Cerebellum (tissue), 4 donors: ENCODE measurements at places on chromosomes 4 and X. TPM values are rescaled to one million over a fixed set of nuclear protein-coding genes. Genes with fewer than 3 reads are reported as not detected.

DNA sequence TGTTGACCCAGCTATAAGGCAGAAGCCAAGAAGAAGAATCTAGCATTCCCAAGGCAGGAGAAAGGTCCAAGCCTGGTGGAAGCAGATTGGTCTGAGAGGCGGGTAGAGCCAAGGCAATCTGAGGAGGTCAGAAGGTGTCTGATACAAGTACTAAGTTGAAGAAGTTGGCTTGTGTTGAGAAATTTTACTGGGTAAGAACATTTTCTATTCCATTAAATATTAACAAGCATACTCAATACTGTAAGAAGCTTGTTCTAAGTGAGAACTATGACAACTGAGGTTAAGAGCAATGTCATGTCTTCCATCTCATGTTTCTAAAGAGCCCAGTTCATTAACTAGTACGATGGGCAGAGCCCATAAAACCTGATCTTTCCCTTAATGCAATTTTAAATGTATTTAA, 75.0 kb downstream of the FAM13A start:
- DNase-seq, result no peak

DNA sequence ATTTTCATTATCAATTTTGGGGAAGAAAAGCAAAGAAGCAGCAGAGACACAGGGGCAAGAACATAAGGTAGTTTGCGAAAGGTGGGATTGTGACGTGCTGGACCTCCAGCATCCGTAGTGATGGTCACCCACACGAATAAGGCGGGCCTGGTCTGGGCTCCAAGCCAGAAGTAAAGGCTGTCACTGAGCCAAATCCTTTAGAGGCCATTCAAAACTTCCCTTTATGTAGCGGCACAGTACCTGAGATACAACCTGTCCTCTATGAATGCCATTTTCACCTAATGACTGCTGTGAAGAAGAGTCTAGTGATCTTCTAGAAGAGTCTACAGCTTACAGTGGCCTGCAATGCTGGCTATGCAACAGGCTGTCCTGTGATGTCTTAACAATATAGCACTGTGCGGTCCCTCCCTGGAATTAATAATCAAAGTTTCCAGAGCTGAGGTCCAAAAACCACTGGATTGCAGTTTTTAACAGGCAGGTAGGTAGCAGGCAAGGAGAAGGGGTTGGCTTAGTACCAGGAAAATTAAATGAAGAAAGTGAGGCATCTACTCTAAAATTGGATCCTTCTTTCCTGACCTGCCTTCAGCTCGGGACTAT, 56.2 kb downstream of the TRIML1 start:
- DNase-seq, result no peak

DNA sequence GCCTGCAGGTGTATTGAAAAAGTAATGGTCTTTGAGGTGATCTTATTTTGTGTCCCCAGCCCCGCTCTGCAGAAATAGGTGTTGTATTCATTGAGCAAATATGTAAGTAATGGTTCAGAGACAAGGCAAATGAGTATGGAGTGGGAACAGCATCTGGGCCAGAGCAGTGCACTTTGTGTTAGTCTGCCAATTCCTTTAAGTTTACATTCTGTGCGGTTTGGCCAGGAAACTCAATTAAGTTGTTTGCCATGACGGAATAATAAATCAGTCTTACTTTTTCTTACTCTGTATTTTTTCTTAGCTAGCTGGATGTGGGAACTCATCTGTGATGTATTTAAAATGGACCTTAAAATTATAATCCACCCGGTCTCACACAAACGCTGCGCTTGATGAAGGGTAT, 12.6 kb downstream of the DCLK2 start:
- no peak for DNase-seq

DNA sequence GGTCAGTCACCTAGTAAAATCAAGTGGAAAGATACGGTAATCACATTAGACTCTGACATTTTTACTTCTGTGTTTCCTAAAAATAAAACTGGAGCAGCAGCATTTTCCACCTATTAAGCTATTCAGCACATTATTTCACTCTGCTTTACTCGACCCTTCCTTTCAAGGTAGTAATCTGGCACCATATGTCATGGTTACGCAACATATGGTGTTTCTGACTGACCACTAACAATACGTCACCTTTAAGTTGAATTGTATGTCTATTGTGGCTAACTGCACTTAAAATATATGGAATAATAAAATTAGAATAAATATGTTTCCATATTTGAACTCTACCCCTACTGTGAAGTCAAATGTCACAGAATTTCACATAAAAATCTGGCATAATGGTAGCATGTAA, 168.8 kb downstream of the CDS1 start:
- DNase-seq, result no peak

- no peak for DNase-seq
Observed at GRCh38 chr4:185626798-185627197, 91.5 kb upstream of the PDLIM3 start.

DNA sequence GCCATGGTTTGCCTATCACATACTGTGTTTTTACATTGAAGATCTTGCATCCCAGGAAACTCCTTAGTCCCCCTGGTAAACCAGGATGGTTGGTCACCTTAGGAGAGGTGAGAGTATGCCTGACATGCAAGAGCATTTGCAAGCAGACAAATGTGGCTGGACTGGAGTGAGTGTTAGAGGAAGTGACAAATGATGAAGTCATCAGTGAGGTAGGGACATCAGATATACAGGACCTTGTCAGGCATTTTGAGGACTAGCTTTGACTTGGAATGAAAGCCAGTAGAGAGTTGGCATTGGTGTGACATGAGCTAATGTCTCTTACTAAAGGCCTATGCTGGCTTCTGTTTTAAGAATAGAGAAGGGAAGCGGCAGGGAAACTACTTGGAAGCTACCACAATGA, 124.9 kb downstream of the FRMPD4 start:
- DNase-seq, result no peak

DNA sequence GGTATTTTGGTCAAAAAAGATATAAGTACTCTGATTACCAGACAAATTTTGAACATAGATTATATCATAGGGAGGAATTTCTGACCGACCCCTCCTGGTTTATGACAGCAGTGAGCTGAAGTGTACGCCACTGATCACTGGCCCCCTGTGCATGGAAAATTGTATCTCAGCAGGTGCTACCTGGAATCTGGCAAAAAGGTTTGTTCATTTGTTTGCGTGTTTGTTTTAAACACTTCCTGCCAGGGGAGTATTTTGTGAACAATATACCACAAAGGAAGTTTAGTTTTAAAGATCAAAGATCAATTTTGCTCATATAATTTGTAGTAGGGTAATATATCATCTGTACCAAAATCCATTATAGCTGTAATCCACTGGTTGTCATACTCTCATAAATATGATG, 219.7 kb upstream of the TENM3 start:
- DNase-seq, result no peak

GRCh38 chrX:49921109-49921508, 1.3 kb upstream of the CLCN5 start:
- no peak for DNase-seq

DNA sequence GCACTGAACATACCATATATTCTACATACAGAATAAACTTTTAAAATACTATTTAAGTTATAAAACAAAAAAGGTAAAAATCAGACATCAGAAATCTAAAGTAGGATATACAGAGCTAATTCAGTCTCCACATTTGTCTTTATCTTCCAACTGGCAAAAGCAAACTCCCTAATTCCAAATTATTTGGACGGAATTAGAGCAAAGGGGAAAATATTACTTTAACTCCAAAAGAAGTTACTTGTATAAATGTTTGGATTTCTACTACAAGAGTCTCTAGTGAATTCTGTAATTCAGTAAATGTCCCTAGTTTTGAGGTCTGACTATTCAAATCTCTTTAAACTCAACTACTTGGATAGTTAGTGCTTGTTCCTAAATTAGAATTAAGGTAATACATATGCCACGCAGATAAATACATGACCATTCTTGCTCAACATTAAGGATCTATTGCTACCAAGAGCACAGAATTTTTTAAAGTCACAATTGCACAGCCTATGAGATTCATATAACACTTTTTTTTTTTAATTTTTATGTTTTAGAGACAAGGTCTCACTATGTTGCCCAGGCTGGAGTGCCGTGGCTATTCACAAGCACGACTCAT, 7.3 kb downstream of the ZNF280C start:
- DNase-seq, result no peak

- no peak for DNase-seq
Observed at GRCh38 chr4:188552741-188553275, 413.6 kb downstream of the TRIML1 start.

DNA sequence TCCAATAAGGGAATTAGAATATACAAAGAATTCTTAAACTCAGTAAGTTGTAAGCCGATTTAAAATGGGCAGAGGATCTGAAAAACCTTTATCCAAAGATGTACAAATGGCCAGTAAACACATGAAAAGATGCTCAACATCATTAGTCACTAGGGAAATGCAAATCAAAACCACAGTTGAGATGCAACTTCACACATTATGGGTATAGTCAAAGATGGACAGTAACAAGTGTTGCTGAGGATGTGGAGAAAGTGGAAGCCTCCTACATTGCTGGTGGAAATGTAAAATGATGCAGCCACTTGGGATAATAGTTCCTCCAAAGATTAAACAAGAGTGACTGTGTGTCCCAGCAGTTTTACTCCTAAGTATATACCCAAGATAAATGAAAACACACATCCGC, 32.6 kb downstream of the RS1 start:
- DNase-seq, result no peak

DNA sequence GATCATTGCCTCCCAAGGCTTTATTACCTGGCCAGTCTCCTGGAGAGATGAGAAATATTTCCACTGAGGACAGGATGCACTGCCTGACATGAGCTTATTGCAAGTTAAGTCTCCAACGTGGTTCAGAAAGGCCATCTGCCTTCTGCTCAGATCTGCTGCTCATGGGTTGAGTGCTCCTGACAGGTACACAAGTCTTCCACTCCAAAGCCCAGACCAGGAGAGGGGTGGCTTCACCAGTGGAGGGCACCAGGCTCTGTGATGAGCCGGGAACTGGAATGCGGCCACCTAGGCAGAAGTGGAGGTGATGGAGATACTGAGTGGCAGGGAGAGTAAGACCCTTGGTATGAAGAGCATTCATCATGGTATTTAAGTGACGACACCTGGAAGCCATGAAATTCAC, 79.5 kb upstream of the IRF2 start:
- DNase-seq, result no peak

GRCh38 chrX:21374163-21374993, at the start of gene CNKSR2:
CNKSR2 (plus strand) TSS chrX:21374418; CDS start chrX:21374898, 480 bp downstream.
- DNase-seq, result peak; percentile 81

DNA sequence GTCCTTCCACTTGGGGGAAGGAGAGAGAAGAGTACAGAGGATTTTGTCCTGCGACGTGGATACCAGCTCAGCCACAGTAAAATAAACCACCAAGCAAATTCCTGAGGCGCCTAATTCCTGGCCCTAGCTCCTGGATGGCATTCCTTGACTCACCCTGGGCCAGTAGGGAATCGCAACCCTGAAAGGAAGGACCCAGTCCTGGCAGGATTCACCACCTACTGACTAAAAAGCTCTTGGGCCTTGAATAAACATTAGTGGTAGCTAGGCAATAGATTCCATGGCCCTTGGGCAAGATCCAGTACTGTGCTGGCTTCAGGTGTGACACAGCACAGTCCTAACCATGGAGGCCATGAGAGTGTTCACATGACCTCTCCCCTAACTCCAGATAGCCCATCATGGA, 45.6 kb downstream of the GABRA3 start:
- no peak for DNase-seq

DNA sequence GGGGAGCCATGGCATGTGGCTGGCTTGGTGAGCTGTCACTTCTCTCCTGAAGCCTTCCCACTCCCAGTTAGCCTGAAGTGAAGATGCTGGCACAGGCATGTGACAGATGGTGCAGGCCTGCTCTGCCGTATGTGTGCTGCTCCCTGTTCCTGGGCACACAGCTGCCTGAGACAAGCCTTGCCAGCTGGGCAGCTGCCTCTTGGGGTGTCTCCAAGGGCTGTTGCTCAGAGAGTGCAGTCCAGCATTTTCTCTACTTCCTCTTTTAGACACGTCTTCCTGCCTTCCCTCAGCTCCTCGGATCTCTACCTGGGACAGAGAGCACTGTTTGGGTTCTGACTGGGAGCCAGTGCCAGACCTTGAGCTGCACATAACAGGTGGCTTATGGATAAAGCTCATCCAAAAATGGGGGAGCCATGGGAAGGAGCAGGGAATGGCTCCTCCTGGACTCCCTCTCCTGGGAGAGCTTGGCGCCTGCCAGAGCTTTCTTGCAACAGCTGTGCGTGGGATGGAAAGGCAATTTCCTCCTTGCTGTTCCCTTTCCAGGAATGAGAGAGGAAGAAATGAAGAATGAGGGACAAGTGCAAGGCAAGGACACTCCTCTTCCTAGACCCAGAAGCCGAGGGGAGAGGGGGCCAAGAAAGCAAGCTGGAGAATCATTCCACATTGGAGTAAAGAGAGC, 132.9 kb downstream of the MSL3 start:
- peak; percentile 24 for DNase-seq

GRCh38 chrX:65516756-65517155, 17.8 kb downstream of the LAS1L start:
- DNase-seq, result no peak

GRCh38 chr4:110550260-110550659, 72.6 kb downstream of the PITX2 start:
- no peak for DNase-seq

GRCh38 chrX:1483843-1484637, 31.3 kb upstream of the ASMTL start:
- no peak for DNase-seq

- no peak for DNase-seq
Observed at GRCh38 chr4:62285026-62285425, 1084.9 kb downstream of the ADGRL3 start.

GRCh38 chrX:76279007-76279406, 106.1 kb downstream of the PBDC1 start:
- DNase-seq, result peak; percentile 8

DNA sequence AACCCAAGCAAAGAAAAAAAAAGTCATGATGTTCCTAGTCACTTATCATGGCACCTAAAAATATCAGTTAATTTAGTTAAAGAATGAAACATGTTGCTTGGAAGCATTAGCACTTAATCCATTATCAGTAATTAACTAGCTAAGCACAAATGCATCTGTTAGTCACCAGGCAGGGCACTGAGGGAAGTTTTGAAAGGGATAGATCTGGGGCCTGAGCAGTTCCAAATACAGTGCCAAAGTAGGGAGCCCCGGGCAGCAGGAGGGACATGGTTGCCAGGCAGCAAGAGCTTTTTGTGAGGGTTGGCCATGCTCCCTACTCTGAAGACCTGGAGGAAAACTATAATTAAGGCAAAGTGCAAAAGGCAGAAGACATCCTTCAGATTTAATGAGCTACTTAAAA, 62.0 kb downstream of the PHKA1 start:
- DNase-seq, result no peak

SPANXA2 gene
- not detected for total RNA-seq

BCAP31 gene
- total RNA-seq, result 40.0 TPM

NLRP2B gene
- total RNA-seq, result 0.18 TPM

BCOR gene
- total RNA-seq, result 23.5 TPM

FGFBP1 gene
- total RNA-seq, result not detected

LANCL3 gene
- 2.4 TPM for total RNA-seq

KLHL13 gene
- total RNA-seq, result 48.6 TPM

HHIP gene
- total RNA-seq, result 10.6 TPM

CDX4 gene
- total RNA-seq, result not detected

SSX2 gene
- total RNA-seq, result not detected

FAM53A gene
- 1.6 TPM for total RNA-seq

METTL14 gene
- total RNA-seq, result 16.9 TPM

MID1 gene
- total RNA-seq, result 35.3 TPM
